ENCODE measurements at places on chromosomes 2 and 18.

- ATAC-seq: no peak
Measured at GRCh38 chr2:144346229-144346628, 173.7 kb downstream of the ZEB2 start.

- ATAC-seq: no peak
Measured at GRCh38 chr18:23853448-23854195, 160.9 kb upstream of the TTC39C start.

DNA sequence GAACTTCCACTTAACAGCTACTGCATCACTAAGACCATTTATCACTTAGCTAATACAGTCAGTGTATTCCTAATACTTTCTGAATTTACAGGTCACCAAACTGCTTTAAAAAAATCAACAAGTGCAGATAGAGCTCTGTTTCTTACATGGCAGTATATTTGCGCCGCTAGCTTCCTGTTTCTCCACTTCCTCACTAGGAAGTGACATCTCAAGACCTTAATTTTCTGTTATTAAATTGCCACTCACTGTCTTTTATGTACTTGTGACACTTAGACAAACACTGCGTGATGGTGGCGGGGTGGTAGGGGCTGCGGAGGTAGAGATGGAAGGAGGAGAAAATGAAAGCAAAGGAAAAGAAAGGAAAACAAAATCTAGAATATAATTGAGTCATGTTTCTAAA, 53.7 kb upstream of the CRIM1 start:
- ATAC-seq: no peak

DNA sequence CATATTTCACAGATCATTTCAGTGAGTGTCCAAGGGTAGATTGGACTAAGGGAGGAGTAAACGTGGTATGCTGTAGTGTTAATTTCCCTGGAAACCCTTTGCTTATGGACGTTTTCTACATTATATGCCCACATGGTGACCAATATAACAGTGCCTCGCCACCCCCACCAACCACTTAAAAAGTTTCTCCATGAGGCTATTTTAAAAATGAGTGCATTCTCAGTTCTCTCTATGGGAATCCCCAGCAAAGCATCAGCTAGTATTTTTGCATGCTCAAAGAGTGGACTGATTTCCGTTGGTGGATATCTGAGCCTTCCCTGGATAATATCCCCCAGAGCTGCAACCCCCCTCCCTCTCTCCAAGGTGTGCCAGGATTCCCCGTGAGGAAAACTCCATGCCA, 73.2 kb downstream of the TGFA start:
- ATAC-seq: no peak

GRCh38 chr2:40357667-40358066, 94.2 kb downstream of the SLC8A1 start:
- ATAC-seq: no peak

DNA sequence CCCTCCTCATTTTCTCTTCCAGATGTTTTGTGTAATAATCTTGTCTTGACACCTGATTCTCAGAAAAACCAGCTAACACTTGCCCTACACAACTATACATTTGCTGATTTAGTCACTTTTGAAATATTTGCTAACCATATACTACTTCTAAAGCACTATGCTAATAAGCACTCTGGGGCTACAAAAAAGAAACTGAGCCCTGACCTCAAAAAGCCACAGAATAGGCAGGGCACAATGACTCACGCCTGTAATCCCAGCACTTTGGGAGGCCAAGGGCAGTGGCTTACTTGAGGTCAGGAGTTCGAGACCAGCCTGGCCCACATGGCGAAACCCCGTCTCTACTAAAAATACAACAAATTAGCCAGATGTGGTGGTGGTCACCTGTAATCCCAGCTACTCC, 266.0 kb downstream of the RAD51AP2 start:
- ATAC-seq: no peak

- no peak for ATAC-seq
Measured at GRCh38 chr2:486371-486770, 190.8 kb downstream of the TMEM18 start.

GRCh38 chr18:6920099-6920955, 190.8 kb downstream of the ARHGAP28 start:
- peak; percentile 20 for ATAC-seq

DNA sequence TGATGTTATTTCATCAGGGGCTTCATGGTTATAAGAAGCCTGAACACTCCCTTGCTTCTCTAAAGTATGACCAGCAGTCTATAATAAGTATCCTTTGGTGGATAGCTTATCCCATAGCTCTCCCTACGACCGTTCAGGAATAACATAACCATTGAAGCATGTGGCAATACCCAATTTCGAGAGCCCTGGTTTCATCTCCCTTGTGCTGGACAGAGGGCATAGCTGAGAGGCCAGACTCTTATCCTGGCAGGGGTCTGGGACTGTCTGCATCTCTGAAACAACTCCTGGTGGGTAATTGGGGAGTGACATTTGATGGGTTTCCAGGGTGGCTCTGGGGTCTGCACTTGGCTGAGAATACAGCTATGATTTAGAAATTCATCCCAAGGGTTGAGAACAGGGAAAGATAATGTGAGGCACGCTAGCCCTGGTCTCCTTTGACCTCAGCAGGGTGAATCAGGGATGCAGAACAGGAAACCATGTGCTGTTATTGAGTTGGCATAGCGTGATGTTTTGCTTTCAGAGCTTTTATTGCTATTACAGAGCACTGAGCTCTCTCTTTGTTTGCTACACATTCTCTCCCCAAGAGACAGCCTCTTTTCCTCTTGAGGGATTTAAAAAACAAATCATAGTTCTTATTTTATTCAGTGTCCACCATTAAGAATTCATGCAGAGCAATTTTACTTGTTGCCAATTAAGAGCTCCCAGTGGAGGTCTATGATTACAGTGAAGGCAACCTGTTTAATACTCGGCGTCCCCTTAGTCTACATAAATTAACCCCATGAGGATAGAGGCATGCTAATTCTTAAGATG, 274.5 kb downstream of the NCKAP5 start:
- ATAC-seq: no peak

Measured in gastroesophageal sphincter (tissue), 4 donors.